Esophagus muscularis mucosa (tissue), 4 donors: ENCODE measurements at places on chromosomes 11 and 22.
A peak's percentile ranks its signal among the peaks of the same experiment; 100 is the strongest.

- DNase-seq, result no peak
These were observed 3.5 kb downstream of the LARGE2 start for GRCh38 chr11:45926001-45926401.

- DNase-seq, result no peak
These were observed 25.0 kb downstream of the DKK3 start for GRCh38 chr11:11983427-11983826.

DNA sequence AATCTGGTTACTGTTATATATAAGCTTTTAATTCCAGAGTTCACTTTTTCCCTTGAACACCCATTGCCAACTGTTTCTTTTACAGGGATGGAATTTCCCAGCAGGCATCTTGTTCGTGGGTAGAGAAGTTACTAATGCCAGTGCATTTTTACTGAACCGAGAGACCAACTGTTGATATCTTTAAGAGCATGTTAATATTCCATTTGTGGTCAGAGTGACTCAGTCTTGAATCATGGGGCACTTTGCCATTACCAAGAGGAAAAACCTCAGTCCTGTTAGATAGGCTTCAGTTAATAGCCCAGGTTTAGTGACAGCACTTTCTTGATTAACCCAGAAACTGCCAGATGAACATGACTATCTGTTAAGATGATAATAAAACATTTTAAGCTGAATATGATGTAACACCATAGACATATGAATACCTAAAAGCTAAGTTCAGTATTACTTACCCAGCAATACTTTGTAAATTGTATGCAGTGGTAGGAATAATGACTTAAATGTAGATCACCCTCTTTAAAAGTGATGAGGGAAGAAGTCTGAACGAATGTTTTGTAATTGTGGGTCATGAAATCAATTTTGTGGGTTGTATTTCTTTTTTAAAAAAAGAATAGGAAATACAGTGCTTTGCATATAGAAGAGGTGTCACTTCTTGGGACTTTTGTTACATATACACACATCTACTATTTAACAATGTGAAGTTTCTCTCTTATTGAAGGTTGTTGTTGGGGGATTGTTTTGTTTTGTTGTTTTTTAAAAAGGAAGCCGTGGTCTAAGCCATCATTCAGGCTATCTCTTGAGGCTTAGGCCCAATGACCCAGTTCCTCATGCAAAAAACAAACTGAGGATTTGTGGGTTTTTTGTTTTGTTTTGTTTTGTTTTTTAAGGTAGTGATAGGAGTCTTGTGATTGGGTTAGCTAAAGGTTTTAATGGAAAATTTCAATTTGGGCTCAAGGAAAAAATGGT is 79.2 kb upstream of the GRIK4 start:
- no peak for DNase-seq

DNA sequence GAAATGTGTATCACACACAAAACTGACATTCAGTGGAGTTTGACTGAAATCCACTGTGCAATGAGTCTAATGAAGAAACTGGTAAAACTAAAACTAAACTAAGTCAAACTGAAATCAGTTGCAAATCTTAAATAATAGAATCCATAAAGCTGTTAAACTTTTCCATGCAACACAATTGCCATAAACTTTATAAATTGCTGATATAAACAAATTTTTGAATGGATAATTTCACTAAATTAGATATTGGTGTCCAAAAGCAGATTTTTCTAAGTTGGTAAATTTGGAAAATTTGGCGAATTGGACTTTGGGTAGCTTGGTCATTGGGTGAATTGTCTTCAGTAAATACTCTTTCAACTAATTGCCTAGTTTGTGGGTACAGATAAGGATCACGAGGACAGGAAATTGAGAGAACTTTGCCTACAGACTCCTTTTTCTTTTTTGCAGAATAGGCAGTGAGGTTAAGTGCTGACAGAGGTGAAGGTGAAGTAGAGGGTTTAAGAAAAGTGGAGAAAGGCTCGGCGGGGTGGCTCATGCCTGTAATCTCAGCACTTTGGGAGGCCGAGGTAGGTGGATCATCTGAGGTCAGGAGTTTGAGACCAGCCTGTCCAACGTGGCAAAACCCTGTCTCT is 12.8 kb downstream of the MRPL17 start:
- DNase-seq, result no peak

GRCh38 chr11:132997396-132997795 is 534.9 kb downstream of the OPCML start:
- DNase-seq, result no peak

DNA sequence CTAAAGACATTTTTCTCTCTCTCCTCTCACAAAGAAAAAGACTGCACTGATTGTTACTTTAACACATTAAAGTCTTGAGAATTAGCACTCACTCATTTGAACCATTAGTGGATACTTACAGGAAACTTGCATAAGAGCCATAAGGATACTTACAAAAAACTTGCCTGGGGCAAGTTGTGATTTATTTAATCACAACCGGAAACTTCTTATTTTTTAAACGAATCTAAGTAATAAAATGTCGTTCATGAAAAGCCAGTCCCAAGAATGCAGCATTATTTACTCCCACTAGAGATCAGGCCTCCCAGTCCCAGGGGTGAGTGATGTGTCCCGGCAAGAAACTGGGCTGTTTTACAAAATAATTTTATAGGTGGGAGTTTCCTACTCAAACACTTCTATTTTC is 59.3 kb upstream of the TTC12 start:
- DNase-seq, result no peak

- DNase-seq, result no peak
These were observed 112.1 kb downstream of the LRRC32 start for GRCh38 chr11:76558473-76558872.

GRCh38 chr22:47210112-47210657 is 447.7 kb downstream of the TBC1D22A start:
- no peak for DNase-seq

DNA sequence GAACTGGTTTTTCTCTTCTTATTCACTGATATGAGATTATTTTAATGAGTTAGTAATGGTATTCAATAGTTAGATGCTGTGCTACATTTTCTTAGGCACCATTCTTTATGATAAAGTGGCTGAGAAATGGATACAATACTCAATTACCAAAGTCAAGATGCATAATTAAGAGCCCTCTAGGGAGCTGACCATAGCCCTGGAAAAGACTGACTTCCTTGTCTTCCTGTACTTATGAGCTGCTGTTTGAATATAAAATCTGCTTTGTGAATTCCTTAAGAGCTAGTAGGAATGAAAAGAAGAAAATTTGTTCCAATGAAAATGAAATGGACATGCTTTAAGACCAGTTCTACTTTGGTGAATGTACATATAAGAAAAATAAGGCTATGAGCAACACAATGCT is 452.3 kb downstream of the KCNA4 start:
- DNase-seq, result no peak

DNA sequence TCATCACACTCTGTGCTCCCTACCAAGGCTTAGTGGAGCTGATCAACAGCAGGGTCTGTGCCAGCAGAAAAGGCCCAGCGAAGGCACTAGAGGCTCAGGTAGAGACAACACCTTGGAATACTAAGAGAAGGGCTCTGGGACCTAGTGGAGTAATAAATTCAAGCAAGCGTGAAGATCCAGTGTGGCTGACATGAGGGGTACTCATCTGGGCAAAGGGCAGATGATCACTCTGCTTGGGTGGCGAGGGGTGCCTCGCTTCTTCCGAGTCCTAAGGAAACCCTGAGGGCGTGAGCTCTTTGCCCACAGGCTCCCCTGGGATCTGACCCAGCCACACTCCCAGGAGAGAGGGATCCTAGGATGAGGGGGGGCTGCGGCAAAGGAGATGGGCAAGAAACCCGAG is 3.5 kb upstream of the TPBGL start:
- no peak for DNase-seq

- no peak for DNase-seq
These were observed 56.2 kb upstream of the ARHGAP42 start for GRCh38 chr11:100630898-100631297.

- DNase-seq, result no peak
These were observed 125.6 kb upstream of the LMO1 start for GRCh38 chr11:8389029-8389996.

DNA sequence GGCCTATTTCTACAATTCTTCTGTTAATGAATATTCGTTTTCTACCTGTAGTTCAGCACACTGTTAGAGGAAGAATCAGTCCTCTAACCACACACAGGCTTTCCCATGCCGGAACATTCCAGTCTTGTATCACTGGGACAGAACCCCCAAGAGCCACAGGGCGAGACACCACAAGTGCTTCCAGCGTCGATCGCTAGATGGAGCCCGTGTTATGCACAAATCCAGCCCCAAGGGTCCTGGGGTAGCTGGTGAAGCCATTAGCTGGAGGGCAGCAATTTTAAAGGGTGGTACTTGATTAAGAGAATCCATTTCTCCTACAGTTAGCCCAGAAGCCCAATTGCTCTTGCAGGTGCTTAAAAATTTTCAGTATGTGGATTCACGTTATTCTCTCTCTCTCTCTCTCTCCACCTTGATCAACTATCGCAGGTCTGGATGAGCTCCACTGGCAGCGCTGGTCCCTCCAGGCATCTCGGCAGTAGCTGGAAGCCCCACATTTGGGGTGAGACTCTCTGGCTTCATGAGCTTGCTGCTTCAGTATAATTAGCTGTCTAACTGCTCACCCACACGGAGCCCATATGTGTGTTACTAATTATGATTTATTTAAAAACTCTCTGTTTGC is 148.2 kb upstream of the SNX19 start:
- peak; percentile 92 for DNase-seq

DNA sequence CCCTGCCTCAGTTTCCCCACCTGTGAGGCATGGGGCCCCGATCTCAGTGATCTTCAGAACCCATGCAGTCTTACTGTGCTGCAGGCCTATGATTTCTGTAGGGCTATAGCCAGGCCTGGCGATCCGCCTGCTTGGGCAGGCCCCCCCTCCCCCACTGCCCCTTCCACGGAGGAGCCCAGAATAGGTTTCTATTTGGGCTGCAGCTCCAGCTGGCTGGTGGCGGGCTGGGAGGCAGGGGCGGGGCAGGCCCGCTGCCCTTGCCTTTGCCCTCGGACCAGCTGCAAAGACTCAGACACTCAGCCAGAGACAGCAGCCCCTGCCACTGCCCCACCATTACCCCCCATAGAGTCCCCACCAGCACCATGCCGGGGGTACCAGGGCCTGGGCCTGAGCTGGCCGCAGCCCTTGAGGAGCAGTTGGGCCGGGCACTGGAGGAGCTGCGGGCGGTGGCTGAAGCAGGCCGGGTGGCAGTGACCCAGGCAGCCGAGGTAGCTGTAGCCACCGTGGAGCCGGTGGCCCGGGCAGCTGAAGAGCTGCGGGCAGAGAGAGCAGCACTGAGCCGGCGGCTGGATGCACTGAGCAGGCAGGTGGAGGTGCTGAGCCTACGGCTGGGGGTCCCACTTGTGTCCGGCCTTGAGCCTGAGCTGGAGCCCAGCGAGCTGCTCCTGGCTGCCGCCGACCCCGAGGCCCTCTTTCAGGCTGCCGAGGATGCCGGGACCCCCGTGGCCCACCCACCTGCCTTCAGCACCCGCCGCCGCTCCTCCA is 12.2 kb downstream of the SMTN start:
- no peak for DNase-seq

DNA sequence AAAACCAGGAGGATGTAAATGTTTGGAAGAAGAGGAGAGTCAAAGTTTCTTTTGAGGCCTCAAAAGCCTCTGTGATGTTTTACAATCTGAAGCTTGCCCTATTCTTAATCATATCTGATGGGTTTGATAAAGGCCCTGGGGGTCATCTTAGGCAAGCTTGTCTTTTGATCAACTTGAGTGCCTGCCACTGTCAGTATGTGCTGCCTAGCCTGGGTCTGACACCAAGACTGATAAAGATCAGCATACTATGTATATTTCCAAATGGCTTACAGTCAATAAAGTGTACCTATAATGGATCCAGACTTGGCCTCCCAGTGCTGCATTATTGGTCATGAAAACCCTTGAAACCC is 12.7 kb downstream of the EHF start:
- DNase-seq, result no peak

- DNase-seq, result no peak
These were observed 280.2 kb downstream of the BUD13 start for GRCh38 chr11:116492600-116492999.

GRCh38 chr11:118380571-118380970 is 20.8 kb upstream of the ATP5MG start:
- no peak for DNase-seq

GRCh38 chr11:130473056-130473794 is 24.8 kb downstream of the ADAMTS15 start:
- peak; percentile 88 for DNase-seq

- no peak for DNase-seq
These were observed 10.6 kb upstream of the AIFM3 start for GRCh38 chr22:20956258-20957101.

DNA sequence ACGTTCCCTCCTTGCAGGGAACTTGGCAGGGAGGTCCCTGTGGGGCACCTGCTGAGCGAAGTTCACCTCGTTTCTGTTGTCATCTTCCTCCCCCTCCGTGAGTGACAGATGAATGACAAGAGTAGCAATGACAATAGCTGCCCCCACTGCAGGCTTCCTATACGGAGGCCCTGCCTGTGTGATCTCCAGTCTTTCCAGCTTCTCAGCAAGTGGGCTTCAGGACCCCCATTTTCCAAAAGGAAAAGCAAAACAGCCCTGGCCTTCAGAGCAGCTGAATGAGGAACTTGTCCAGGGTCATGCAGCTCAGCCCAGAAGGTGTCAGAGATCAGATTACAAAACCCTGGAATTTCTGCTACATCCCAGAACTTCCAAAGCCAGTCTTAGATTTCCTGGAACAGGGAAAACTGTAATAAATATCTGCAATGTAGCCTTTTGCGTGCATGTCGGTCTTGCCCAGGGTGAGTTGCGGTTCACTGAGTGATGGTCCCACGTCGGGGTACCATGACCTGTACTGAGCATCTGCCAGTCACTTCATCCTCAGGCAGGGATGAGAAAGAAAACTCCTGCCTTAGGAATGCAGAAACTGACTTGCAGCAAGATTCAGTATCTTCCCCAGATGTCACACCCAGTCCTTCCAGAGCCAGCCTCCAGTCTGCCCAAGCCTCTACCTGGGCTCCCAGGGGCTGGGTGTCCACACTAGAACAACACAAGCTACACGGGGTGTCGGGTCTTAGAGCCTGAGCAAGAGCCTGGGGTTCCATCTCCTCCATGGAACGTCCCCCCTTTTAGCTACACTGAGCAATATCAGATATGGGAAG is 1457.0 kb downstream of the BRD1 start:
- DNase-seq, result no peak

- no peak for DNase-seq
These were observed 11.2 kb downstream of the OR8D1 start for GRCh38 chr11:124302347-124303125.

DNA sequence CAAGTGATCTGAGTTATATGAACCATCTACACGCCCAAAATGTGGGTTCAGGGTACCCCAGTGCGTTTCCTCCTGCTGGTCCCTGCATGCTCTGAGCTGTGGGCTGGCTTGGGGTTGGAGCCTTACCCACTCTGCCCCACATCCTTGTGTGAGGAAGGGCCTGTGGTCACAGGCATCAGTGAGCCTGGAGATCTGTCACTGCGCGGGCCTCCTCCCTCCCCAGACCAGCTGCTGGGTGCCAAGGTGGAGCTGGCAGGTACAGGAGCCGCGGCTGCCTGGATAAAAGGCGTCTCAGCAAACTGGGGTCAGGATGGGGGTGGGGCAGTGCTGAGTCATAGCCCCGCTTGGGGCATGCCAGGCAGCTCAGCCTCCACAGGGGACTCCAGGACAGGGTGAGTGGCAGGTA is 17.9 kb downstream of the GNAZ start:
- no peak for DNase-seq
